Activated T-helper 17 cell treated with anti-CD3 and anti-CD28 coated beads, Interleukin-2, amount 50 U/mL, for 72 hours (primary cell): ENCODE measurements at places on chromosomes 1 and 21. TPM values are rescaled to one million over a fixed set of nuclear protein-coding genes. Genes with fewer than 3 reads are reported as not detected.
A peak's percentile ranks its signal among the peaks of the same experiment; 100 is the strongest.

NUP210L gene
- 0.24 TPM for total RNA-seq

- no peak for ATAC-seq
Observed at GRCh38 chr1:51568231-51568935, 48.5 kb upstream of the OSBPL9 start.

DNA sequence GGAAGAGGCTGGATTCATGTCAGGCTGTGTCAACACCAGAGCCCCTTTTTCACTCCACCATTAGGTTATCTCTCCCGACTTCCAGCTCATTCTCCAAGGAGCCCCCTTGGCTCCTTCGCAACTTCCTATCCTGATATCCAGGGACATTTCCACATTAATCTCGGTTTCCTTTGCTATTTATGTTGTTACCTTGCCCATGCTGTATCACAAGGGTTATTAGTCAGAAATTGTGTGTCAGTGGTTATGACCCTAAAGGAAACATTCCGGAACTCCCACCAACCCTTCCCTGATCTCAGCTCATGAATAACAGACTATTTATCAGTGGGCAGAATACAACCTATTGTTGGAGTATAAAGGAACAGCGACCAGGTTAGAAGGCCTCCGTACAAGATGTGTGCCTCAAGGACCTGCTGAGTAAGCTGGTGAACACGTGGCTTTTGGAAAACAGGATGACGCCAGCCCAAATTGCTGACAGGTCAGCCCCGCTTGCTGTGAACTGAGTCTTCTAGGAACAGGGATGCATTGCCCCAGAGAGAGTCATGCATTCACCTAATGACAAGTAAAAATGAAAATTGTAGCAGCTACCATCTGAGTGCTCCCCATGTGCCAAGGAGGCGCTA lies 121.5 kb downstream of the PLPP3 start:
- ATAC-seq, result no peak

GRCh38 chr1:168626326-168626725 lies 49.9 kb downstream of the XCL1 start:
- ATAC-seq, result no peak

DNA sequence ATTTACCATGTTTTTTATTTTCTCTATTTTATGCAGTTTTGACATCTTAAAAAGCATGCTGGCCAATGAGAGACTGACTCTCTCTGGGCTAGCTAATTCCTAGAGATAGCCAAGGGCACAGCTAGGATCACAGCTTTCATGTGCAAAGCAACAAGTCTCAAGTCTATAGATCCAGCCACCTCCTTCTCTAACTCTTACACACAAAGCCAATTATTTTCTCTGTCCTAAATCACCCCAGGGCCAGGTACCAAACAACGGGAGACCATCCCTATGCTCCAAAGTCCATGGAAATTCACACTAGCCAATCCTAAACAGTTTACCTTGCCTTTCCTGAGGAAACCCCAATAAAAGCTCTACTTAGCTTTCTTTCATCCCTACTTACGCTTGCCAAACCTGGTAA lies 38.0 kb downstream of the ARHGAP29 start:
- ATAC-seq, result no peak

- ATAC-seq, result peak; percentile 40
Observed at GRCh38 chr1:154466921-154467417, 35.0 kb upstream of the TDRD10 start.

ZNF648 gene
- not detected for total RNA-seq

DNA sequence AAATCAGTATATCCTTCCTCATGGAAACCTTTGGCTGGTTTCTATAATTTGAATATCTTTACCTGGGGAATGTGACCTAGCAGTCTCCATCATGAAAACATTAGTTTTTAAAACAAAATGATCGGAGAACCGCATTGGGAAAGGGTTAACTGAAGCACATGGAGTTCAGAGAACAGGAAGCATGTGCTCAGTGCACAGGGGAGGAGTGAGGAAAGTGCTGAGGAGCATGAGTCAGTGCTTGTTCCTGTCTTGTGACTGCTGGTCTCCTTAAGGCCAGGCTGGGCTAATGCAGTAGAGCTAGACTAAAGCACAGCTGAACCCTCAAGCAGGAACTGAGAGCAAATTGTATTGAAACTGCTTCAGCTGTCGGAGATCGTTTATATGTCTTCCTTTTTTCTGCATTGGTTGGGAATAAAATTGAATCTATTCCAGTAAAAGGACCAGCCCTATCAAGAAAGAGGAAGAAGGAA lies 5.8 kb downstream of the IFI16 start:
- peak; percentile 87 for ATAC-seq

KIF21B gene
- 64.2 TPM for total RNA-seq

GJC2 gene
- 0.61 TPM for total RNA-seq

ICOSLG gene
- 2.0 TPM for total RNA-seq

F3 gene
- total RNA-seq, result not detected

KRTAP21-2 gene
- not detected for total RNA-seq

SH2D1B gene
- not detected for total RNA-seq

MARK1 gene
- total RNA-seq, result 0.05 TPM

HIPK1 gene
- 71.0 TPM for total RNA-seq

- ATAC-seq, result peak; percentile 85
Observed at GRCh38 chr21:33256019-33256418, 10.1 kb upstream of the IL10RB start.

- peak; percentile 36 for ATAC-seq
Observed at GRCh38 chr1:234631721-234632125, 21.7 kb upstream of the IRF2BP2 start.

DNA sequence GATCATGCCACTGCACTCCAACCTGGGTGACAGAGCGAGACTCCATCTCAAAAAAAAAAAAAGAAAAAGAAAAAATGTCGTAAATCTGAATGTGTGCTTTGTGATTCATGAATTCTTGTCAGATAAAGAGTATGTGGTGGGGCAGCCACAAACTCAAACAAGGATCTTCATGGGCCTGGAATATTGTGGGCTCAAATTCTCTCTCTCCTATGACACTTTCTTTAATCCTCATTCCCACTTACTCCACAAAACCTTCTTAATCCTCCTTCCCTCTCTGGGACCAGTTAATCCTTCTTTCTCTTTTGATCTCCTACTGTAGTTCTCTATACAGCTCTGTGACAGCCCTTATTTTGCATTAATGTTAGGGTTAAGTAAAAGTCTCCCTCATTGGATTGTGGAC lies 112.3 kb downstream of the AK5 start:
- no peak for ATAC-seq

- no peak for ATAC-seq
Observed at GRCh38 chr1:200918006-200918405, 23.3 kb downstream of the INAVA start.

DNA sequence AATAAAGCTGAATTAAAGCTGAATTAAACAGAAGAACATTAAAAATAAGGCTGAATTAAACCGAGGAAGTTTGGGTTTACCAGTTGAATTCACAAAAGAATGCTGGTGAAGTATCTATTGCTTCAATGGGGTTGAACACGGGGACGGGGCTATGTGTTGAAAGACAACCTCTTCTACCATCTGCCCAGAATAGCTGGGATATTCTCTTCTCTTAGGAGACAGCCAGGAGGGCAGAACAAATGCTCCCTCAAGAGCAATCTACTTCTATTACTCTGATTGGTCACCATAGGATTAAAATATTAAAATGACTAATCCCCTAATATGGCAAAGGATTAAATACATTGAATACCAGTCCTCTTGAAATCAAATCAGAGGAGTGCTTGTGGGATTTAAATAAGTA lies 68.4 kb downstream of the LPGAT1 start:
- no peak for ATAC-seq

GRCh38 chr1:12614402-12615158 lies 3.4 kb downstream of the DHRS3 start:
- no peak for ATAC-seq

DNA sequence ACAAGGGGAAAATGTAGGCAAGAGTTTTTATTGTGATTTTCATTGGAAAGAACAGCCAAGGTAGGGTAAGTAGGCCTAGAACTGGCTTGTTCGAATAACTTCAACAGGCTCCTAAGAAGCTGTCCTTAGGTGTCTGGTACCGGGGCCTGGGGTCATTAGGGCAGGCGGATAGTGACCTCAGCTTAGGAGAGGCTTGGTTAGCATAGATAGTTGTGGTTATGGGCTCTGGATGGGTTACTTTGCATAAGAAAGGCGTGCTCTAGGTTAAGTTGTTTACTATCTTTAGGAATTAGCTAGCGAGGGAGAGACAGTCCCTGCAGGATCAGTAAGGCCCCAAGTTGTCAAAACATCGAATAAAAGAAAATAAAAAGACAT lies 20.7 kb upstream of the HPCAL4 start:
- no peak for ATAC-seq

DNA sequence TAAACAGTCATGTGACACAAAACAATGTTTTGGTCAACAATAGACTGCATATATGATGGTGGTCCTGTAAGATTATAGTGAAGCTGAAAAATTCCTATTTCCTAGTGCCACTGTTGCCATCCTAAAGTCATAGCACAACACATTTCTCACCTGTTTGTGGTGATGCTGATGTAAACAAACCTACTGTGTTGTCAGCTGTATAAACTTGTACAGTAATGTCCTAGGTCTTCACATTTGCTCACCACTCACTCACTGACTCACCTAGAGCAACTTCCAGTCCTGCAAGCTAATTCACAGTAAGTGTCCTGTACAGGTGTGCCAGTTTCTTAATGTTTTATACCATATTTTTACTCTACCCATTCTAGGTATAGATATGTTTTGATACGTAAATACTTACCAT lies 326.1 kb upstream of the USP24 start:
- ATAC-seq, result no peak

KRTAP19-8 gene
- not detected for total RNA-seq

- ATAC-seq, result no peak
Observed at GRCh38 chr1:17856496-17857108, 101.5 kb downstream of the ACTL8 start.

ZFYVE9 gene
- 0.99 TPM for total RNA-seq

GRCh38 chr21:39775816-39776215 lies 30.8 kb downstream of the IGSF5 start:
- ATAC-seq, result no peak

- ATAC-seq, result no peak
Observed at GRCh38 chr1:7541629-7542028, 229.5 kb upstream of the VAMP3 start.

RASAL2 gene
- total RNA-seq, result 0.02 TPM

DNA sequence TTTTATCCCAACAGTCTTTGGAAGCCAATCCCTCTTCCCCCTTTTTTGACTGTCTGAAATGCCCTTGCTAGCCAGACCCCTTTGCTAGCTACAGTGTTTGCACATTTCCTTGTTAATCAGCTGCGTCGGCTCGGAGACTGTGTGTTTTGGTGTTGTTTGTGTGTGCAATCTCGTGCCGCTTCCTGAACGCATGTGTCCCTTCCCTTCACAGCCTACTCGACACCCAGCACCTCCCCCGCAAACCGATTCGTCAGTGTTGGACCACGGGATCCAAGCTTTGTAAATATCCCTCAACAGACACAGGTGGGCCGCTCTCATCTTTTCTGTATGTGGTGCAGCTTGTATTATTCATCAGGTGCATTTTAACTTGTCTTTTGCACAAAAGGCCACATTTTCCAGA lies 298.7 kb downstream of the TM2D1 start:
- ATAC-seq, result no peak

CCDC181 gene
- total RNA-seq, result not detected

- ATAC-seq, result no peak
Observed at GRCh38 chr1:192571668-192572067, 3.9 kb upstream of the RGS1 start.

DNA sequence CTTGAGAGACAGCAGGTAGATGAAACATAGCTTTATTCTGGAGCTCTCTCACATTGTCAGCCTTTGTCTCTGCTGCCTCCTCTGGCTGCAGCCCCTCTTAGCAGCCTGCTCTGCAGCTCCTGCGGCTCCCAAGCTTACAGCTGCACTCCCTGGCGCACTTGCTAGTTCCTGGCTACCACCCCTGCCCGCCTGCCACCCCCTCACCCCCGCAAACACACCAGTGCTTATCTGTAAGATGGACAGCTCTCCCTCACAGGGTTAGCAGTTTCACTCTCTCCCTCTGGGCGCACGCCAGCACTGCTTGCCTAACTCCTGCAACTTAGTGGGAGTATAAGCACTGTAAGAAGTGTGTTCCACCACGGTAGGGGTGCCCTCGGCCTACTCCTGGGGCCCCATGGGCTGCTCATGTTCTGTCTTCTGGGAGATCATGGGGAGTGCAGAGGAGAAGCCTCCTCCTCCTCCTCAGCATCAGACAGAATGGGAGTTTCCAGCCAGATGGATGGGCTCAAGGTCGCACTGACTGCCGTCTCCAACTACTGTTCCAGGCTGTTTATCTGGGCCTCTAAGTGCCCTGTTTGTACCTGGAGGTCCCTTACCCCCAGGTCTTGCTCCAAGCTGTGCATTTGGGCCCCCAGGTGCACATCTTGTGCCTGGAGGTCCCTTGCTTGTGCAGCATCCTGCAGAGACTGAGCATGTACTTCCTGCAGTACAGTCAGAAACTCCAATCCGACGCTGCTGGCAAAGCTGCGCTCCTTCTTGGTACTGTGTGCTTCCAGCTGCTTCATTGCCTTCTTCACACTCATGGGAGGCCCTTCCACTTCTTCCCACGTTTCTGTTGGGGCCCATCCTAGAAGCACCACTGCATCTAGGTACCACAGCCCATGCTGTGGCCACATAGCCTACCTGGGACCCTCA lies 1388.1 kb downstream of the AMY1C start:
- no peak for ATAC-seq

- no peak for ATAC-seq
Observed at GRCh38 chr1:101174722-101175121, 62.1 kb upstream of the S1PR1 start.

GRCh38 chr1:178540204-178540603 lies 27.3 kb downstream of the TEX35 start:
- ATAC-seq, result no peak

DNA sequence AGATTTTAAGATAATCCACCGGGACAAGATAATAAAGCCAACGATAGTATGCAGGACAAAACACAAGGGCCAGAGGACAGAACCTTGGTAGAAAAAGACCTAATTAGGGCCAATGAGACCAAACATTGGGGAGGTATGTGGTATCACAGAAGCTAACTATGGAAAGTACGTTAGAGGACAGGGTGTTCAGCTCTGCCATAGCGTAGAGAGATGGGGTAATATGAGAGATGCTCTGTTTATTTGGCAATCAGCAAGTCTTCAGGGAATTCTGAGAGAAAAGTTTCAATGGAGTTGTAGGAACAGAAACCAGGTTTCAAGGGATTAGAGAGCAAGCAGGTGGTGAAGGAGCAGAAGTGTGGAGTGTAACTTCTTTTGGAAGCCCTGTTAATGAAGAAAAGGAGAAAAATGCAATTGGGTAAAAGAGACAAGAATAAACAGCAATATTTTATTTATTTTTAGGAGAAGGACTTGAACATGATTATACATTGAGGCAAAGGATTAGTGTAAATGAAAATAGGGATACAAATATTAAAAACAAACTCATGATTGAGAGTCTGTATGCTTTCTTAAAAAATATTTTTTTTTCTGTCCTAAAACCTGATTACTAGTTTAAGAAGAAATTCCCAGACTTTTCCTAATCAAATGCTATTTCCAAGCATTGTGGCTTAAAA lies 24.0 kb downstream of the EEIG2 start:
- no peak for ATAC-seq

MRAP gene
- total RNA-seq, result not detected

- no peak for ATAC-seq
Observed at GRCh38 chr1:23210351-23210785, 6.9 kb downstream of the HTR1D start.
